IPS DF 19.7 (cell line): ENCODE measurements at places on chromosomes 6 and 20.

DNA sequence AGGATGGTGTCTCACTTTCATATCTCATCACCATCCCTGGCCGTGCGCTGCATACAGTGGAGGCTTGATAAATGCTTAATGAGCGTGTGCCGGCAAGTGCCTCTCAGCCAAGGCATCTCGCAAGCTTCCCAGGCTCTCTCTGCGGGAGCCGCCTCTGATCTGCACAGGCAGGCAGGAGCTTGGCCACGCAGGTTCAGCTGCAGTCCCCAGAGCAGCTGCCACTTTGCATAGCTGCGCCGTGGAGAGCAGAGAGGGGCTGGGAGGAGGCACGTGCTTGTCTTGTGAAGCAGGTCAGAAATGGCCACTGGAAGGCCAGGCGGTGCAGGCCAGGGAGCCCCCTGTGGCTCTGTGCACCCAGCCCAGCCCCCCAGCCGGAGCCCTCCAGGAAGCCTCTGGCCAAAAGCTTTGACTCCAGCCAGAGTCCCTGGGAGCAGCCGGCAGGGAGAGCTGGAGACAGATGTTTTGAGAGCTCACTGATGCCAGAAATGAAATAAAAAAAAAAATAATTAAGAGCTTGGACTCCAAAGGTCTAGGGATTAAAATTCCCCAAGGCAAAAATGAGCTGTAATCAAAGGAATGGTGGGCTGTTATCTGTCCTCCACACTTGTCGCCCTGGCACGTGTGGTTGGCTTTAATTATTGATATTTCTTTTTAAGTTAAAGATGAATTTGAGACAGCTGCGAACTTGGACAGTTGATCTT is 377.0 kb downstream of the CDH4 start:
- DNase-seq, result no peak

GRCh38 chr6:125304970-125305660 is 3.3 kb upstream of the HDDC2 start:
- DNase-seq, result no peak

- no peak for DNase-seq
Observed at GRCh38 chr6:33414592-33415271, 3.2 kb downstream of the CUTA start.

DNA sequence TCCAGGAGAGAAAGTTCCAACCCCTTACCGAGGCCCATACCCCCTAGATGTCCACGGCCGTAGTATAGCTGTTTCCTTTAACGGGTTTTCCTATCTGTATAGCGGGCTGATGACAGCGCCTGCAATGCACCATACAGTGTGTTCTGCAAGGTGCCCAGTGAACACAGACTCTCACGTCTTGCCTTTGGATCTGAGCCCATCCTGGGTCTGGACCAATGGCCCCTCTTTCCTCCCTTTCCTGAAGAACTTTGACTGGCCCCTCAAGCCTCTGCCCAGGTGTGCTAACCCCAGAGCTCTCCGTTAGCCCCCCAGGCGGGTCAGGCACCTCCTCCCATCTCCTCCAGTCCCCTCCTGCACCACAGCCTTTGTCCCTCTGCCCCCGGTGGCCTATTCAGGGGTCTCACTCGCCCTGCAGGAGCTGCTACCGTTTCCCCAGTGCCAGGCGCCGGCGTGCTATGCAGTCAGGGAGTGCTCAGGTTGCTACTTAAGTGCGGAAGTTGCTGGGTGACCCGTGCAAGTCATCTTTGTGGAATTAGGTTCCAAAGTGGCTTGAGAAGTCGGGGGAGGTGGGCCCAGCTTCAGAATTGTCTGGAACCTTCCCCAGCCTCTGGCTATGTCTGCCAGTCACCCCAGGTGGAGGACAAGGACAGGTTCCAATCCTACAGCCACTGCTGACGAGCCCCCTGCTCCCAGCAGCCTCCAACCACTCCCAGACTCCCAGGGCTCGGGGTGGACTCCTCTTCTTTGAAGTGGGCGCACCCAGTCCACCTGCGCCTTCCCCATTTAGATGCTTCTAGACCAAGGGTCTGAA is 35.0 kb upstream of the ZBP1 start:
- no peak for DNase-seq

- no peak for DNase-seq
Observed at GRCh38 chr6:84329077-84329476, 101.6 kb upstream of the CEP162 start.
